ENCODE measurements at places on chromosomes 3 and 15. TPM values are rescaled to one million over a fixed set of nuclear protein-coding genes. Genes with fewer than 3 reads are reported as not detected.

DNA sequence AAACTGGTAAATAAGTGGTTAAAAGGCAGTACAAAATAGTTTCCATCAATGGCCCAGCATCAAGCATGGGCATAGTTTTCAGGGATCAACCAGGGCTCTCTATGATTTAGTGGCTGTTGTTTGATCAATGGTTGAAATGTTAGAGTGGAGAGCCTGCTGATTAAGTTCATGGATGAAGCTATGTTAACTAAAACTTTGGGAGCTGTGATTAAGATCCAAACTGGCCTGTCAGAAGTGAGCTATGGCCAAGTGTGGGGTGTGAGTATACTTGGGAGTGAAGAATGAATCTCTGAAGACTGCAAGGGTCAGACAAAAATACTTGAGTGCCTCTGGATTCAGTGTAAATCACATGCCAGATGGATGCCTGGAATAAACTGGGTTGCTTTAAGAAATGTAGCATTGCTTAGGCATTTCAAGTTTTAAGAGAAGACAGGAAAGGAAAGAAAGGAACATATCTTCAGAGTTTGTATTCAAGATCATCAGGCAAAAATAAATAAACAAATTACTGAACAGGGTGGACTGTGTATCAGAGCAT, 422.2 kb upstream of the ADAMTS9 start:
- DNase-seq: no peak

Gene IL17RE
- 1.2 TPM for total RNA-seq

- DNase-seq: no peak
Observed at GRCh38 chr15:75693501-75694240, 19.0 kb downstream of the CSPG4 start.

DNA sequence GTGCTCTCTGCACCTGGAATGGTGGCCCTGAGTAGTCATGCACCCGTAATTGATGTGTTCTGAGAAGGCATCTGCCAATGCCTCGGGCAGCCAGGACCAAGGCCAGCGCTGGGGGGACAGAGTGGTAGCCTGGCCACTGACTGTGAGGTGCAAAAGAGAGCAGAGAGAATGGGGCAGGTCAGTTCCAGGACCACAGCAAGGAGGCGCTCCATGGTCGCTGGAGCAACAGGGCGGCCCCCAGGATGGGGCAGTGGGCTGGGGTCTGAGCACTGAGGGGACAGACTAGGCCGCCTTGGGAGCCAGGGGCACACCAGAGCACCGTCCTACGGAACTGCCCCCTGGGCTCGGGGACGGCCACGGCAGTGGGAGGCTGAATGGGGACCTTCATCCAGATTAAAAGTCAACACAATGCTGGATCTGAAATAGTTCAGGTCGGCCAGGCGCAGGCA, 48.3 kb upstream of the IQSEC1 start:
- DNase-seq: no peak

Gene CLRN1
- total RNA-seq: not detected

Data from urinary bladder (tissue), 4 donors.